ENCODE measurements at places on chromosomes 16 and 17.

DNA sequence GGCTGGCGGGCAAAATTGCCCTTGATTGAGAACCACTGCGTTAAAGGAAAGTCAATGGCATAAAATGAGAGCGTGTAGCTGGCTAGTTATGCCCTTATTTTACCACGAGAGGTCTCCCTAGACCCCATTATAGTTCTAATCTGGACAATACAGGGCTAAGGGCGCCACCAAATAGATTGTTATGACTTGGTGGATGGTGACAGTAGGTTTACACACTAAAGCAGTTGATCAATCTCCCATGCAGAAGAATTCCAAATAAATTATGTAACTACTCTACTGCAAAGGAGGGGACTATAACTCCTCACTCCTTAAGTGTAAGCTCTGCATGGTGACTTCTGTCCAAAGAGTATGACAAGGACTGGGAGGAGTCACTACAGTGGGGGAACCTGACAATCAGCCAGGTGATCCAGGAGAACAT is 20.4 kb upstream of the YPEL2 start:
- DNase-seq, result no peak

GRCh38 chr16:2595393-2596205 is 57.8 kb downstream of the PDPK1 start:
- no peak for DNase-seq

- DNase-seq, result no peak
Measured at GRCh38 chr17:35235917-35236316, 7.0 kb upstream of the SLFN5 start.

DNA sequence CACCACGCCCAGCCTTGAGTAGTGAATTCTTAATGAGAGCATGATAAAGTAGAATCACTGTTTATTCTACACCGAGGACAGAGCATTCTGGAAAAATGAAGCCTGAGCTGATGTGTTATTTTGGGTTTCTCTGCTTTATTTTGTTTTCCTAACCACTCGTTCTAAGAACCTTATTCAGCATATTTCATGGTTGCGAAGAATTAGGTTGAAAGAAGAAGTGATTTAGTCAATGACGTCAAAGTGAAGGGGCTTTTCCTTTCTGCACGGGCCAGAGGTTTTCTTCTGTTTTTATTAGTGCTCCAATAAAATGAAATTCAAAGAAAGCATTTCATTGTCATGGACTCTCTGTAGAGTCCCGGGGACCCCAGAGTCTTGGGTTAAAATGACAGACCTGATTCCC is 178.5 kb downstream of the MAF start:
- DNase-seq, result peak; percentile 7

DNA sequence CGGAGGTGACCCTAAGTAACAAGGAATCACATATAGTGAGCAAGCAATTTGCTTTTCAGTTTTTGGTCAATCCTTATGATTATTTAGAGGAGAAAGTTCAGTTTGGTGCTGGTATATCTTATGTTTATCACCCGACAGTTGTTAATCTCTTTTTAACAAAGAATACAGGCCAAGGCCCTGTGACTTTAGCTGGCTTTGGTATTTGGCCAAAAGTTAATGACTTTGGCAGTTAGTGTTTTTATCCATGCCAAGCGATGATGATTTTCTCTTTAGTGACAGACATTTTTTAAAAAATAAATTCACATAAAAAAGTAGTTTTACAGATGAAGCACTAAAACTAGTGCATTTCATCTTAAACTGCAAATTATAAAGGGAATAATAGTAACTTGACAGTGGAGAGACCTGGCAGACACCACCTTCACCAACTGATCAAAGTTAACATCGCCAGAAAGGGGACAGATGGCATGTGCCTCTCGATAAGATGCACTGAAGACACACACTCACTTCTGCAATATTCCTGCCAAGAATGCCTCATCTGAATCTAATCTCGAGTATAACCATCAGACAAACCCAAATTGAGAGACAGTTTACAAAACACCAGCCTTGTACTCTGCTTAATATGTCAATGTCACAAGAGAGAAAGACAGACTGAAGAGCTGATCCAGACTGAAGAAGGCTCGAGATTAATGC is 6.9 kb downstream of the DEXI start:
- DNase-seq, result no peak

DNA sequence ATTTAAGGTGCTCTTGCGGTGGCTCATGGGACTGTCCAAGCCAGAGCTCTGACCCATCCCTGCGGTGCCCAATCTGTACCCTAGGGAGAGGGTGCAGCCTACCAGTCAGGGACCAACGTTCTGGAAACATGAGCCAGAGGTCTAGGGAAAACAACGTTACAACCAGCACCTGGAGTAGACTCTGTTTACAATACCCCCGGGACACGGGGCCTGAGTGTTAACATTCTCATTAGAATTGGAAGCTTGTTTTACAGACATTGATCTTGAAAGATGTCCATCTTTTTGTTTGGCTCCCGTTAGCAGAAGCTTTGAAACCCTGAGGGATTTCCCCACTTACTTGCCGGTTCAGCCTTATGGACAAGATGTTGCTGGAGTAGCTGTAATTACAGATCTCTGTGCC is 6.9 kb downstream of the WIPI1 start:
- DNase-seq, result no peak

GRCh38 chr16:58652741-58653140 is 23.1 kb upstream of the CNOT1 start:
- DNase-seq, result no peak

- no peak for DNase-seq
Measured at GRCh38 chr17:21194226-21194625, 19.7 kb downstream of the TMEM11 start.

- DNase-seq, result no peak
Measured at GRCh38 chr17:80163336-80163735, 6.5 kb upstream of the CARD14 start.

DNA sequence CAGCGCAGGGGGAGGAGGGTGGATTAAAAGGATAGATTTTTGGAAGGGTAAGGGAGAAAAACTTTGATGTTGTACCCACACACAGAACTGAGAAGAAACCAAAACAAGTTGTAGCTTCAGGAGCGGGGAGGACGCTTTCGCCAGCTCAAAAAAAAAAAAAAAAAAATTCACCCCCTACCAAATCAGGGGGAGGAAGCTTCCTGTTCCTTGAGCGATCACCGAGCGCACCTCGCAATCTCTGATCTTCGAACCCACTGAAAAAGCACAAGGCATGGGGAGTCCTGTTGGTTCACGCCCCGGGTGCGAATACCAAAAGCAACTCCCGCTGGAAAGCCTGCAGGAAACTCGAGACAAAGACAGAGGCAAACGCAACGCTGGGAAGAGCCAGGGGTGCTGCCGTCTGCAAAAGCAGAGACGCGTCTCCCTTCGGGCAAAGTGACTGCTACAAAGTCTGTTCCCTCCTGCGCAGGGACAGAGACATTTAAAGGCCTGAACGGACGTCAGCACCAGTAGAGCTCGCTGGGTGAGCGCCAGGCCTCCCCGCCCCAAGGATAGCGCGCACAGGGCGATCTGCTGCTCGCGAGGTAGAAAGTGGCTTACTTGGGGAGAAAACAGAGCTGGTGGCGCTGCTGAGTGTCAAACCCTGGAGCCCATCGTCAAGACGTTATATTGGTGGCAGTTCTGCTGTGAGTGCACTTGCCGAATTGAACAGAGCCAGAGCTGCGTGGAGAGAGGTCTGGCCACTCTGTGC is 190.4 kb downstream of the USP22 start:
- DNase-seq, result peak; percentile 40

DNA sequence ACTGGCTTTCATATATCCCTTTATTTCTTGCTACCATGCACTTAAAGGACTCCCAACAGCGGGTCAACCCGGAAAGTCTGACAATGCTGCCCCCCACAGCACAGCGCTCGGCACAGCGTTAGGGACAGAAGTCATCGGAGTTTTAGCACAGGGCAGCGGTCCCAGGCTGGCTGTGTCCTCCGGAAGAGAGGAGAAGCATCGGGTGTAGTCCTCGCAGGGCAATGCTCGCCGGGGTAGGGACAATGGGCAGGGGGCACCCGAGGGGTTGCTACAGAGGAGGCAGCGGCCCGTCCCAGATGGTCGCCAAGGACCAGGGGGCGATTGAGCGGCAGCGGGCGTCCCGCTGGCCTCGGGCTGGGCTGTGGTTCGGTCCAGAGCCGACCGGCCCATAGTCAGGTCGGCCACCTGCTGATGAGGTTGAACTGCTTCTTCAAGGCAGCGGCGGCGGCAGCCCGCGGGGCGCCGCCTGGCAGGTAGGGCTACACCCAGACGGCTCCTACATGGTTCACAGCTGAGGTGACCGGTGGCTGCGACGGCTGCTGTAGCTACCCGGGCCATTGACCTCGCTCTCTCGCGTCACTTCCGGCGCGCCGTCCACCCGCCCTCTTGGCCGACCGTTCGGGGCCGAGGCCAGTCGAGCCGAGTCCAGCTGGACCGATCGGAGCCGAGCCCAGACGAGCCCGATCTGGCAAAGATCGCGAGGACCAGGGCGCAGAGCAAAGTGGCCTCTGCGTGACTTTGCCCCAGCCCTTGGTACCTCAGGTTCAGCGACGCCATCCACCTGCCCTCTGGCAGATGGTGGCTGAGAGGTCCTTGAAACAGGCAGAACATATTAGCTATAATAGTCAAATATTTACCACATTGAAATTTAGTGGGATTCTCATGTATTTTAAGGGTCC is 4.7 kb upstream of the LCMT1 start:
- DNase-seq, result peak; percentile 97

- DNase-seq, result no peak
Measured at GRCh38 chr17:57600074-57600473, 145.0 kb downstream of the CCDC182 start.

GRCh38 chr16:46947900-46948547 is 25.4 kb downstream of the DNAJA2 start:
- DNase-seq, result no peak

DNA sequence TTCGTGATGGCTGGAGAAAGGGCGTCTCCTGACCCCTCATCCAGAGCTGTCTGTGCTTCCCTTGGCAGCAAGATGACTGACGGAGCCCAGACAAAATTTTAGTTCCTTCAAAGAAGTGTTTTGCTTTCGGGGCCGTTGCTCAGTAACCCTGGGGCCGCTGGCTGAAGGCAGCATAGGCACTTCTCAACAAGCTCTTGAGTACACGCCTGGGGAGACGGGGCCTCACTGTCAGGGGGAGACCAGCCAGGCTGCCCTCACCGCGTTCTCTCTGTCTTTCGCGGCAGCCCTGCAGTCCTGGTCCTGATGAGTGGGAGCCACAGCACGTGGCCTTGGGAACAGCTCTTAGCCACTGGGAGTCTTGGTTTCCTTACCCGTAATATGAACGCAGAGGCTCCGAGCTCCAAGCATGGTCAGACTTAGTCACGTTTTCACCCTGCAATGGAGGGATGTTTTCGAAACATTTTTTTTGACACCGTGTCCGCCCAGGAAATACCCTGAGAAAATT is 86.0 kb downstream of the IRF8 start:
- no peak for DNase-seq

GRCh38 chr17:31692027-31692426 is 167.0 kb downstream of the COPRS start:
- no peak for DNase-seq

- DNase-seq, result peak; percentile 89
Measured at GRCh38 chr16:15854906-15855703, 1.7 kb downstream of the MYH11 start.

GRCh38 chr17:82175951-82176350 is 36.7 kb downstream of the CCDC57 start:
- no peak for DNase-seq

DNA sequence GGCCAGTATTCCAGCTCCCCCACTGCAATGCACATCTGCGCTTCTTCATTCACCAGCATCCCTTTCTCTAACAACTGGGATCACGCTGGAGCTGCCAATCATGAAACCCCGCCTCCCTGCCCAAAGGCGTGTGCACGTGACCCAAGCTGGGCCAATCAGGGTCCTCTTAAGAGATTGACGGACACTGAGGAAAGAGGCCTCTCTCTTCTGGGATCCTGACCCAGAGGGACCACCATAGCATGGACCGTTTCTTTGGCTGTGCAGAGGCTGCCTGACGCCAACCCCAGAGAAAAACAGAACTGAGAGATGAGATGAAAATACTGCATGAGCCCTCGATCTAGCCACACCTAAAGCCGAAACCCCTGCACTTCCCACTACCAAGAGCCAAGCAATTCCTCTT is 32.0 kb downstream of the COTL1 start:
- DNase-seq, result no peak

DNA sequence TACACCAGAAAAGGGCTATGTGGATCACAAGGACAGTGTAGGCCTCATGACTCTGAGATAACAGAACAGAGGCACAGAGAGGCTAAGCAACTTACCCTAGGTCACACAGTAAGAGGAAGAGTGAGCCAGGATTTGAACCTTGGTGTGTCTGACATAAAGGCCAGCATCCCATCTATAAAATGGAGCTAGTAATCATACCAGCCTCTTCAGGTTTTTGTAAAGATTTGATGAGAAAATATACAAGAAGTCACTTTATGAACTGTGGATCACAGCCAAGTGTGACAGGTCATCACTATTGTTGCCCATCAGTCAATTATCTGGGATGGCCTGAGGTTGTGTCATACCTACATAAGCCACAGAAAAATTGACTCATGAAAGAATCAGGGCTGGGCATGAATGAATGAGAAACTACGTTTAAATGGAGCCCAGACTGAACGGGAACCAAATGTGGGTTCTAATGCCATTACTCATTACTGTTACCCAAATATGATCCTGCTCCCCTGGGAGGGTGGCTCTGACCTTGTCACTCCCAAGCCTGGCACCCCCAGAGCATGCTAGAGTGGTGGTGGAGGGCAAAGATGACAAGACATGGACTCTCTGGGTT is 21.0 kb downstream of the FBXO39 start:
- DNase-seq, result no peak

DNA sequence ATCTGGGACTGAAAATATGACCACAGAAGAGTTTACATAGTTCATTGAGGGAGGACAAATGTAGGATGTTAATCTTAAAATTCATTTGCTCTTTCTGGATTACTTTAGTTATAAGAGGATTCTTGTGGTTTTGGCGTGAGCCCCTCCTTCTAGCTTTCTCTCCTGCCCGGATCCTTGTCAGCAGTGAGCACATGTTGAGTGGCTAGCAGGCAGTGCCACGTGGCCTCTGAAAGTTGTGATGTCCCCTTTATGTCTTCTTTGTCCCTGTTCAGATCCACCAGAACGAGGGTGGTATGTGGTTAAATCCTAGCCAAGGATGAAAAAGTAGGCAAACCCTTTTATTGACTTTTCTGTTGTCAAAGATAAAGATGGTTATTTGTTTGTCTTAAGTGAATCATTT is 83.8 kb downstream of the GNAO1 start:
- DNase-seq, result peak; percentile 19

Data from tibial artery (tissue), 4 donors.